PC-3 (cell line): ENCODE measurements at places on chromosomes 1 and 21.

DNA sequence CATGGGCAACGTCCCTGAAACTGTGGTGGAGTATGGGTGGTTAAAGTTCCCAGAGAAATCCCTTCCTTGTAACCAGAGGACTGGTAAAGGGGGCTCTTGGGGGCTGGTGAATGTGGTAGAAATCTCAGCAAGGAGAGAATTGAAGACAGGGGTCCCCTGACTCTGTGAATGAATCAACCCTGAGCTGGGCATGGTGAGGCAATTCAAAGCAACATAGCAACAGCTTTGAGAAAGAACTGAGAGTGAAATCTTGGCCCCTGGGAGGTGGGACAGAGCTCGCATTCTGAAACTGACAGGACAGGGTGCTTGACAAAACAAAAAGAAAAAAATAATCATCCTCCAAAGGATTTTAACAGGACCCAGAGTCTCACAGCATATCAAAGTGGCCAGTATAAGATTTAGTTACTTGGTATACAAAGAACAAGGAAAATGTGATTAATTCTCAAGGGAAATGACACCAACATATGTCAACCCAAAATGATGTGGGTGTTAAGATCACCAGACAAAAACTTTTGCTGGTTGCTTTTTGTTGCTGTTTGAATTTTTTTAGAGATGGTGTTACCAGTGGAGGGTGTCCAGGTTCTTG lies 11.7 kb upstream of the SUMO3 start:
- DNase-seq = no peak

DNA sequence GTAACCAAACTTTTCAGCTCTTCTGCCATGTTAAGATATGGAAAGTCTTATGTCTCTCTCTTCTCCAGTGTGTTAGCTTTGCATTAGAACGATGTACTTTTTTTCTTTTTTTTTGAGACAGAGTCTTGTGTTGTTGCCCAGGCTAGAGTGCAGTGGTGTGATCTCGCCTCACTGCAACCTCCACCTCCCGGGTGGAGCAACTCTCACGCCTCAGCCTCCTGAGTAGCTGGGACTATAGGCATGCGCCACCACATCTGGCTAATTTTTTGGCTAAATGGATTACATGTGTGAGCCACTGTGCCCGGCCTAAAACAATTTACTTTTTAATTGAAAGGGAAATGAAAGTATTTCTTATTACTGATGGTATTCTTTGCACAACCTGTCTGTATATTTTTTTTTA lies 35.8 kb downstream of the SPEN start:
- no peak for DNase-seq

DNA sequence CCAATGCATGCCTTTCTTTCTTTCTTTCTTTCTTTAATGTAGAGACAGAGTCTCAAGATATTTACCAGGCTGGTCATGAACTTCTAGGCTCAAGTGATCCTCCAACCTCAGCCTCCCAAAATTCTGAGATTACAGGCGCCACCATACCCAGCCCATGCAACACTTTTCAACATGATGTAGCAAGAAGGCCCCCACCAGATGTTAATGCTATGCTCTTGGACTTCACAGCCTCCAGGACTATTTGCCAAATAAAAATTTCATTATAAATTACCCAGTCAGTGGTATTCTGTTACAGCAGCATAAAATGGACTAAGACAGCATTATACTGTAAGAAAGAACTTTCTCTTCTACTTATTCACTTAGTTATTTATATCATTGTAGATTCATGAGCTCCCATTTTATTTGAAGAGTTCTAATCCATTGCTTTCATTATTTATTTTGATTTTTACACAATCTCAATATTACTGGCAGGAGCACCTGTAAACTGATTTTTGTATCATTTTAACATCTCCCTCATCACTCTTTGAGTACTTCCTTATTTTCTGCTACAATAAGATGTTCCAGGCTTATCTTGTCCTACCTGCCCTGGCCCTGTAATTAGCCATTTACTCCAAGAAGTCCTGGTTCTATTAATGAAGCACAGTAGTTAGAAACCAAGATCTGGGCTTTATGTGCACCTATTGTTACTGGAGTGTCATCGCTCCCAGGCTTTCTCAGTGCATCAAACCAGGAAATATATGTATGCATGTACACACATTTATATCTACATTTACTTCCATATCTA lies 4.8 kb upstream of the RCSD1 start:
- DNase-seq = no peak

DNA sequence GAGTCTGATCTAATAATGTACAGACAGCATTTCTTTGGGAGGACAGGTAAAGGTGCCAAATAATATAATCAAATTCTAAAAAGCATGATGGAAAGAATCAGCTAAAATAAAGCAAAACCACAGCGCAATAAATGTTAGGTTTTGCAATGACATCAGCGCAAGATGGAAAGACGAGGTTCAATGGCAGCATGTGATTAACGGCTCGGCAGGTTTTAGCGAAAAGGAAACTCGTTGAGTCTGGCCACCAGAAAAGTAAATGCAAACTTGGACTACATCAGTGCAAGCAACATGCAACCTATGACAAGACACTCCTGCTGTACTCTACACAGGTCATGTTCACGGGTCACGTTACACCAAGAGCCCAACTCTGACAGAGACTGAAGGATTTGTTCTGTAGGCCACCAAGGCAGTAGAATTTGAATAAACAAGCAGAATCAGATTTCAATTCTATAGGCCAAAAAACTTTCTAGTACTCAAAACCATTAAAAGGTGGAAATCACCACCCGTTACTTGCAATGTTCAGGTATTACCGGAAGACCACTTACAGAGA lies 4.5 kb downstream of the SIPA1L2 start:
- no peak for DNase-seq

DNA sequence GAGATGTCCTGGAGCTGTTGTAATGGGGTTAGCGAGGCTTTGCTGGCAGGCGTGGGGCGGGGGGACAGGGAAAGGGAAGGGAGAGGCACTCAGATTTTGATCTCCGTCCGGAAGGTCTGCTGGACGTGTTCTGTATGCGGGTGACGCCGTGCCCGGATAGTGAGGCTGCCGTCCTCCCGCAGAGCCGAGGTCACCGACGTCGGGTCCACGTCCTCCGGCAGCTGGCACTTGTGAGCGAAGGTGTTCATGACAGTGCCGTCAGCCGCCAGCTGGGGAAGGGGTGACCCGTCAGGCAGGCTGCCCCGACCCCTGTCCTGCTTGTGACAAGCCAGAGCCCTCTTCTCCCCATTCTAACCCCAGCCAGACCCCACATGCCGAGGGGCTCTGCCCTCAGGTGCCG lies 2.4 kb downstream of the HSPB7 start:
- DNase-seq = no peak

GRCh38 chr1:178101266-178101630 lies 7.3 kb downstream of the RASAL2 start:
- no peak for DNase-seq

DNA sequence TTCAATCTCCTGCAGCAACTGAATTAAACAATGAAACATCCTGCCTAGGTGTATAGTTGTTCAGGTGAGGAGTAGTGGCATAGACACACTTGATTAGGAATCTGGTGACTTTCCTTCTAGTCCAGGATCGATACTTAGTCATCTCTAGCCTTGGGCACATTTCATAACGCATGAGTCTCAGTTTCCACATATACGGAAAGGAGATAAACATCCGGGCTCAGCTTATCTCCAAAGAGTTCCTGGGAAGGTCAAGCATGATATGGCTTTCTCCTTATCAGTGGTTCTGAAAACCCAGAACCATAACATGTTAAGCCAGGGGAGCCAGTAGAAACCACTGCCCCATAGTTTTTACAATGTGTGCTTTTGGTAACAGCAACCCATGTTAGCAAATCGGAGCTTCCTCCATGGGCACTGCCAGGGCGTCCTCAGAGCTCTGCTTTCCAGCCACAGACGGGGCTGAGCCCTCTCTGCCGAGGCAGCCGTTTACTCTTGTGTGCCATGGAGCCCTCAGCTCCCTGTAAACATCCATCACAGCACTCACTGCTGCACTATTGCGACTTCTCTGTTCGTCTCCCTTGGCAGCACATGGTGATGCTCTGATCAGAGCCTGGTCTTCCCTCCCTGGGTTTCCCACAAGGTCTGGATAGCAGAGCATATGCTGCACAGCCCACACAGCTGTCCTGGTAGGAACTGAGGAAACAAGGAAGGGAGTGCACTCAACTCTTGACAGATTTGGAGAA lies 34.6 kb downstream of the RUNX1 start:
- DNase-seq = peak; percentile 54

DNA sequence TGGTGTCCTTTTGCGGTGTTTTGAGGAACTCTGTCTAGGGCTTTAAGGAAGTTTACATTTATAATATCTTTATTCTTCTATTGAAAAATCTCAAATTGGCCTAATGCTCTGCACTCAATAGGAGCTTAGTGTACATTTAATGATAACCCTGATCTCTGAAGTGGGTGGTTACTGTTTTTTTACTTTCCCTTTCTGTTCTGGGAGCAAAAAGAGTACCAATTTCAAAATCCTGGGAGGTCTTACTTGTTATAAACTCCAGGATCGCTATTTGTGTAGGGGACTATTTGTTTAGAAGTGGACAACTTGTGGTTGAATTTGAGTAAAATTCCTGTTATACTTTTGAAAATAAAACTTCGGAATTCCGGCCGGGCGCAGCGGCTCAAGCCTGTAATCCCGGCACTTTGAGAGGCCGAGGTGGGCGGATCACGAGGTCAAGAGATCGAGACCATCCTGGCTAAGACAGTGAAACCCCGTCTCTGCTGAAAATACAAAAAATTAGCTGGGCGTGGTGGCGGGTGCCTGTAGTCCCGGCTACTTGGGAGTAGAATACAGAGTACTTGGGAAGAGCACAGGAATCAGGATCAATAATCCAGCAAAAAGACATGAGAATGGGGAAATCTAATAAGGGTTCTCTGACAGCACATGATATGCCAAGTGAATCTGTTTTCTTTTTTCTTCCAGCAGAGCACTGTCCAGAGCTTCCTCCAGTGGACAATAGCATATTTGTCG lies 1.1 kb downstream of the C4BPB start:
- DNase-seq = no peak

DNA sequence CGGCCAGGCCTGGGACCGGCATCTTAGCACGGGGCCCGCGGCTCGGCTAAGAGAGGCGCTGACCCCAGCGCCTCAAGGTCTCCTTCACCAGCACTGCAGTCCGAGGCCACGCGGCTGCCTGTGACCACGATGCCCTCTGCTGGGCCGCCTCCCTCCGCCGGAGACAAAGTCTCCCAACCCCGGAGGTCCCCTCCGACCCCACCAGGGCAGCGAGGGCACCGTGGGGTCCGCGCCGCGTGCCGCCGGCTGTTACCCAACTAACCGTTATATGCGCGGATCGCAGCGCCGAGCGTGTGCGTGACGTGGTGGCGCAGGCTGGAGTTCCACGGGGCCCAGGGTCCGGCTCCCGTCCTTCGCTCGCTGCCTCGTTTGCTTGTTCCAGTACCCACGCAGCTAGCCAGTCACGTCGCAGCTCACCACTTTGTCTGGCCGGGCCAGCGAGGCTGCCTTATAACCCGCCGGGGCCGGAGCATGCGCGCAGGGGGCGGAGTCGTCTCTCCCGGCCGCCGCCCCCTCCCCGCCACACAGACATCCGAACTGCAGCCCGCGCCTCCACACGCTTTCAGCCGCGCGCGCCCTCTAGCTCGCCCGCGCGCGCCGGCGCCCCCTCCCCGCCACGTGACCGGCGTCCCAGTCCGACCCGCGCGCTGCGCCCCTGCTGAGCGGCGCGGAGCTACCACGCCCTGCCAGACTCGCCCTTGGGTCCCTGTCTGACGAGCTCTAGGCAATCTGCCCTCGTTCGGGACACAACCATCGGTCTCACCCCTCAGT lies at the start of gene SLC16A1:
Gene SLC16A1 (minus strand): TSS at position 424 of the 771 bp plus-strand sequence. CDS start 26,888 bp downstream, outside the sequence.
- DNase-seq = peak; percentile 92

DNA sequence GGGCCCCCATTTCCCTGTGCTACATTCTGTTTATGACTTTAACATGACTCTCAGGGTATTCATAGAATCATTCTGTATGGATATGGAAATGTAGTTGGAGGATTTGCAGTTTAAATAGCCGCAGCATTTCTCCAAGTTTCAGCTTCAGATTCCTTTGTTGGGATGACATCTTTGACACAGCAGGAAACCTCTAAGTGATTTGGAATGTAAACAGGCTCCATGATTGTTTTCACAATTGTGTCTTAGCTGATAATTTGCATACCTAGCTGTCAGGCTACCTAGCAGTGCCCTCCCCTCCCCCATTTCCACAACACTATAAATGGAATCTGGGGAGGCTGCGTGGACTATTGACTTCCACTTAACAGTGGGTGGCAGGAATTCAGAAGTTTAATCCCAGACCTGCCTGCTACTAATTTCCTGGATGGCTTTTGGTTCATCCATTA lies 290.2 kb downstream of the HLX start:
- DNase-seq = no peak

DNA sequence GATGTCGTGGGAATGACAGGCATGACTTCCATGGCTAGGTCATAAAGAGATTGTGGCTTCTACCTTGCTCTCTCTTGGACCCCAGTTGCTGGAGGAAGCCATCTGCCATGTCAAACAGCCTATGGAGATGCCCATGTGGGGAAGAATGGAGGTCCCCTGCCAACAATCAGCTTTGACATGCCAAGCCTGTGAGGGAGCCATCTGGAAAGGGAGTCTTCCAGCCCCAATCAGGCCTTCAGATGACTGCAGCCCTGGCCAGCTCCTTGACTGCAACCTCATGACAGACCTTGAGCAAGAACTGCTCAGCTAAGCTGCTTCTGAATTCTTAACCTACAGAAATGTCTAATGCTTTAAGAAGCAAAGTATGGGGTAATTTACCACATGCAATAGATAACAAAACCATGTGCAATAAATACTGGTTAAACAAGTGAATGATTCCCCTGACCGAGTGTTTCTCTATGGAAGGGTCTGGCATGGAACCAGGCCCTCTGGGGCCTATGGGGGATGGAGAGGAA lies 187.1 kb downstream of the HIVEP3 start:
- DNase-seq = no peak

GRCh38 chr1:199956005-199956404 lies 71.5 kb upstream of the NR5A2 start:
- no peak for DNase-seq

GRCh38 chr1:186536273-186536890 lies 75.5 kb upstream of the PDC start:
- no peak for DNase-seq

GRCh38 chr1:181765451-181766026 lies 282.2 kb downstream of the CACNA1E start:
- no peak for DNase-seq

DNA sequence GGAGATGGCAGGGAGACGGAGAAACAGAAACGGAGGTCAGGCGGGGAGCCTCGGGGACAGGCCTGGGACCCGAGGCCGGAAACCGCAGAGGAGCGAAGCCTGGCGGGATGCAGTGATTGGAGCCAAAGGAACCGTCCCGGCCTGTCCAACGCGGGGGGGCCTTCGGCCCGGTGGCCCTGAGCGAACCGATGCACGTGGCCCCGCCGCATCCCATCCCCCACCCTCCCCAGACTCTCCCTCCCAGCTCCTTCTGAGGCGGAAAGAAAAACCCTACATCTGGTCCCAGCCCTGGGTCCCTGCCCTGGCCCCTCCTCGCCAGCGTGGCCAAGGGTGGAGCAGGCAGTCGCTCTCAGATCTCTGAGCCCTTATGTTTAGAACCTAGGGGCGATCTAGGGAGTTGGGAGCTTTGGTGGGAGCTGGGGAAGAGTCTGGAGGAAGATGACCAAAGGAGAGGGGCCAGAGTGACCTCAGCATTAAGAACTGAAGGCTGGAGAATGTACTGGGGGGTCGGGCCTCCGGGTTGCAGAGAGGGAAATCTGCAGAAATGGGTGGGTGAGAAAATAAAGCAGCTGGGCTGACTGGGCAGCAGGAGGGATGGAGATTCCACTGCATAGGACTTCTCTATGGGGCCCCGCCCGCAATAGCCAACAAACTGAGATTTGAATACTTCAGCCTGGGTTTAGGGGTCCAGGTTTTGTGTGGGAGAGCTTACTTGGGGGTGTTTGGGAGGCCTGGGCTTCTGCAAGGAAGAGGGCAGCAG lies 1.5 kb upstream of the CRABP2 start:
- peak; percentile 29 for DNase-seq
